CD4-positive, alpha-beta T cell treated with Interleukin-4 for 1 hour (primary cell): ENCODE measurements at places on chromosomes 3 and 15.

DNA sequence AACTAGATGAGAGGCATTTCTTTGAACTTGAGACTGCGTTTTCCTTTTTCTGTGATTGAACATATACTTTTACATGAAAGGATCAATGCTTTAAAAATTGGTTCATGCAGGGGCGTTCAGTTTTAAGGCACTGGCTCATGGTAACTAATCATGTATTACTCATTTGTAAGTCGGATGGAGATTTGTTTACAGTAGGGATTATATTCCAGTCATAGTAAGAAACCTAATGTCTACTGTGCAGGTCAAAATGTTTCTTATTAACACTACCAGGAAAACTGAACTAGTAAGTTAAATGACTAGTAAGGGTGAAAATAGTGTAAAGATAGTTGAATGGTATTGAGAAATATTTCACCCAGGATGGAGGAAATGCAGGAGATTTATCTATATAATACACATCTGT, 258.8 kb upstream of the GBE1 start:
- no peak for DNase-seq

DNA sequence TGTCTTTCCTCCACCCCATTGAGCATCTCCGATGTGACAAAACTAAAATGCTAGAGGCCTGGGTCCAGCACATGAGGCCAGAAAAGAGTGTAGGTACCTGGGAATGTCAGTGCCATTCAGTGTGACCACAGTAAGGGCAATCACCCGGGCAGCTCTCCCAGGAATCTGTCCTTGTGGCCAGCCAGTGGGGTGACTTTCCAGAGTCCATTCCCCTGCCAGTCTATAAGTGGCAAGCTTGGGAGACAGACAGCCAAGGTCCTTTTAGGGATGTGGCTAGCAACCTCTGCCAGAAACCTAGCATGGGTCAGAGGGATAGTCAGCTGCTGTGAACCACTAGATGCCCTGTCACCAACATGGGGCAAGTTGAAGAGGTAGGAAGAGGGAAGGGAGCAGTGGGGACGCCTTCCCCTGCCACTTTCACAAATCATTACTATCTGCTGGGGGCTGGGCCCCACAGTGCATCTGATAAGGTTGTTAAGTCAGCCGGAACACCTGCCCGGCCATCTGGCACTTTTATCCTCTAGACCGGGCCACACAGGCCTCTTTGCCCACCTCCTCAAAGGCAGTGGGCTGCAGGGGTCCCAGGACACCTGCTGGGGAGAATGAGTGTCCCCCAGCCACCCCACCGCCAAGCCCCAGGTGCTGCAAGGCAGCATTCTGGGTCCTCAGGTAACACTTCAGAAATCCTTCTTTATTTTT, 24.8 kb upstream of the DET1 start:
- DNase-seq, result no peak

GRCh38 chr3:14570089-14570488, 29.9 kb upstream of the GRIP2 start:
- DNase-seq, result no peak

GRCh38 chr3:116002235-116002634, 378.9 kb downstream of the GAP43 start:
- no peak for DNase-seq

GRCh38 chr15:67210555-67211168, 43.8 kb downstream of the AAGAB start:
- no peak for DNase-seq

- DNase-seq, result no peak
Measured at GRCh38 chr3:16861432-16861831, 23.3 kb upstream of the PLCL2 start.

GRCh38 chr3:112871735-112872134, 25.1 kb upstream of the CD200R1L start:
- no peak for DNase-seq

DNA sequence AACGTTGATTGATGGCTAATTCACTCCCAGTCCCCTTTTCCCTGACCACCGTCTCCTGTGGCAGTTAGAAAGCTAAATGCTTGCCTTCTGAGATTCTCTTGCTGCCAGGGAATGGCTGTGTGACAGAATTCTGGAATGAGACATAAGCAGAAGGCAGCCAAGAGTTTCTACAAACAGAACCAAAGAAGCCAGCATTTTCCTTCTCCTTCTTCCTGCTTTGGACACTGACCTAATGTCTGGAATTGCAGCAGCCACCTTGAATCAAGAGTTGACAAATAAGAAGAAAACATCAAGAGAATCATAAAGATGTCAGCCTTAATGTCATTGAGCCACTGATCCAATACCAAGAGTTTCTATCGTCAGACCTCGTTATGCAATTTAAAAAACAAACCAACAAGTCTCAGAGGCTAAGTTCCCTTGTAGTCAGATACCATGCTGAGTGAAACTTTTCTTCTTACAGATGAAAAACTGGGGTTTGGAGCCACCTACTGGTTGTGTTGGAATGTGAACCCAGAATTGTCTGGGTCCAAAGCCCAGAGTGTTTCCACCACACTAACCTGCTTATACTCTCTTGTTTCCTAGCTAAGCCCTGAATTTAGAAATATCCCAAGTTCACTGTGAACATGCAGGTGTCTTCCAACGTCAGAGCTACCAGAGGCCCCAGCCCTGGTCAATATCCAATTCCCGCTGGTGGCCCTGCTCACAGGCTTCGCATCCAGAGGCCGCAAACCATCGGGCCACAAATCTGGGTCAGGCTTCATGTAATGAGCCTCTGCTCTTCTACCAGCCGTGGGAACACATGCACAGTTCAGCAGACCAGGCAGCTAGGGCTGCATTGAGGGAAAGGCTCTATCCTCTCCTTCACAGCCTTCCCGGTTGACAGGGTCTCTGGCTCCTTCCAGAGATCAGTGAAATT, 42.5 kb downstream of the MCF2L2 start:
- peak; percentile 63 for DNase-seq

GRCh38 chr15:38994310-38994709, 429.7 kb upstream of the RASGRP1 start:
- DNase-seq, result no peak

DNA sequence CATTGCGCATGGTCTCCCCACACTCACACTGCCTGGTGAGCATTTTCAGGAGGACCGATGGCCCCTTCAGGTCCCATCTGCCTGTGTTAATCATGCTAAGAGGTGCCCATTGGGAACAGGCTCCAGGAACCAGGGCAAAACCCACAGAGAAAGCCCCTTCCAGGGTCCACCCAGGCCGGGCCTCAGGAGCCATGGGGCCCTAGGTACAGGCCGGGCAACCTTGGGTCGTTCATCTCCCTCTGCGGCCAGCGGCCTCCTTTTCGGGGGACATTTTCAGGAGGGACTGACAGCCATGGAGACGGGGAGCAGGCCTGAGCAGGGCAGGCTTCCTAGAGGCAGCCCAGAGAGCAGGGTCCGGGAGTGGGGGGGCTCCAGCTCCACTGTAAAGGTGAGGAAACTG, 68.0 kb upstream of the TAMM41 start:
- DNase-seq, result no peak

GRCh38 chr3:170802164-170803151, 67.5 kb downstream of the RPL22L1 start:
- no peak for DNase-seq

DNA sequence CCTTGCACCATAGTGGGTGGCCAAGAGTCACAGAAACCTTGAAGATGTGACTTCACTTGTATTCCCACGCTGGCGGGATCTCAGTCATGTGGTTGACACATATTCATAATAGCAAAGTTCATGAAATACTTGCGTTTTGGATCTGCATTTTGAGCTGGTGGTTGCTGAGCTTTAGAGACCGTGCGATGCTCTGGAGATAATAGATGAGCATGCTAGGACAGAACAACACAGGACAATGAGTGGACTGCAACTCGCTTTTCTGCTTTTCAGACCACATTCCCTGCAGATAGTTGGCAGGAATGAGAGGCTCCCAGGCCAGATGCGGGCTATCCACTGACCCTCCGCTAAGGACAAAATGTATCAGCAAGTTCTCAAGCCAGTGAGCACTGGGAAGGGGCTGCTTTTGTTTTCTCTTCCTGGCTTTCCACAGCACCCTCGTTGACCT, 13.8 kb upstream of the STARD5 start:
- DNase-seq, result no peak

- no peak for DNase-seq
Measured at GRCh38 chr15:45612790-45613415, 21.9 kb upstream of the SQOR start.

- peak; percentile 40 for DNase-seq
Measured at GRCh38 chr15:52790169-52790708, at the start of gene ONECUT1. TSS of gene ONECUT1 (minus strand) at chr15:52790336. CDS start at chr15:52789884, 452 bp downstream.

GRCh38 chr3:8218353-8218940, 283.2 kb upstream of the LMCD1 start:
- no peak for DNase-seq

DNA sequence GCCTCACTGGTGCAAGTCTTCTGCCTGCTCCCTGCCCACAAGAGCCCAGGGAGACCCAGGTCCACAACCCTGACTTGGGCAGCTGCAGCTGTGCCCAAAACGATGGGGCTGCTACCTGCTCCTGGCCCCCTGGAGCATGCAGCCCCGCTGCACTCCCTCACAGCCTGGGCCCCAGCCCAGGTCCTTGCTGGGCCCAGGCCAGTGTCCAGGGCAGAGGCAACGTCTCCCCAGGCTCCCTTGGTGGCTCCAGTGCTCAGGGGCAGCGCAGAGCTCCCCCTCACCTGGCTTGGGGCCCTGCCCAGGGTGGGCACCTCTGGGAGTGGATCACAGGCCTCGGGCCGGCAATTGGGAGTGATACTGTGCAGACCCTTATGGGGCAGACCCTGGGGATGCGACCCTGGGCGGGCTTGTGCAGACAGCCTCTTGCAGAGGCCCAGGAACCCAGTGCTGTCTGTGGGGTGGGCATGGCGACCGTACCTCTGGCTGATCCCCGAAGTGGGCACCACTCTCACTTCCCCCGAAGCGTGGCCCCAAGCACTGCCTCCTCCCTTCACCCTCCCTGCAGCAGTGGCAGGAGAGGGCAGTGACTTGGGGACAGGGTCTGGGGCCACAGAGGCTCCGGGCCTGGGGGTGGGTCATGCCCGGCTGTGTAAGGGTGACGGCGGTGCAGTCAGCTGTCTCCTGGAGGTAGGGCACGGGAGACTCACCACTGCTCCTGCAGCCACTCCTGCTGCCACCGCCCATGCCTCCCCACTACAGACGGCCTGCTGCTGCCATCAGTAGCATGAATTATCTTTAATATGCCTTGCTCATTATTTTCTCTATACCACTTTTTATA, 255.9 kb downstream of the DOCK3 start:
- DNase-seq, result no peak

- DNase-seq, result no peak
Measured at GRCh38 chr15:85752124-85752475, 42.6 kb downstream of the KLHL25 start.

DNA sequence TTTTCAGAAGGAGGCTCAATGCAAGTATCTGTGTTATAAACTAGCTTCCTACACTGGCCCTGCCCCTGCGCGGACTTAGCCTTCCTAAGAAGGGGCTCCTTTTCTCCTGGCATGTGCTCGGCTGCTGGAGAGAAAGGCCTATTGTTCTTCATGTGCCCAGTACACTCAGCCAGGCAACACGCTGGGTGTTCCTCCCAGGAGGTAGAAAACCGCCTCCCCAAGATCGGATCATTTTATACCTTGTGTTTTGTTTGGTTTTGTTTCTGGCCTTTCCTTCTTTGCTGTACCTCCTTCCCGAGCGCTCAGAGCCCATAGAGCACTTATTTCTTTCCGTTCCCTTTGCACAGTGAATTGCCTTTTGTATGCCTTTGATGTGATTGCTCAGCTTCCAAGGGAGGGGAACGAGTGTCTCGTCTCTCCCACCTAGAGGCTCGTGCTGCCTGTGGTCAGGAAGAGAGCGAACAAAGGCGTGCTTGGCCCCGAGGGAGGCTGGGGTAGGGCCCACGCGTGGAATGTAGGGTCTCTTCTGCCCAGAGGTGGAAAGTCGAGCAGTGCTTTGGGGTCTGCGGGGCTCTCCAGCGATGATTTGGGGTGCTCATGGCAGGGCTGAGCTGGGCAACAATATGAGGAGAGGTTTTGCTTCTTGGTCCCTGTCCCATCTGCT, 30.0 kb downstream of the CCNL1 start:
- DNase-seq, result peak; percentile 38

GRCh38 chr3:119508172-119508845, 10.0 kb downstream of the TIMMDC1 start:
- DNase-seq, result no peak

DNA sequence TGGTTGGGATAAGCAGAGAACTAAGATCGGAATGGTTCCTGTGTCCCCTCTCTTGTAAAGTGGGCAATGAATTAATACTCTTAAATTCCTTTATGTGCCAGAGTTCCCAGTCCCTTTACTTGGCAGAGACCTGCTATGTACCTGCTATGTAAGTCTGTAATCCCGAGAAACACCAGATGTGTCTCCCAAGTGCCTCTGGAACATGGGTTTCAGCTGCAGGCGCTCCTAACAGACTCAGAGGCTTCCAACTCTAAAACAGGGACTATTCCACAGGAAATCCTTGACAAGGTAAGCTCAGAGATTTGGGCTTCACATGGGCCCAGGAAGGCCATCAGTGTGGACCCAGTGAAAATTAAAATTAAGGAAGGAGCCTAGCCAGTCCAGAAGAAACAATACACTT, 117.7 kb upstream of the PLCL2 start:
- no peak for DNase-seq

DNA sequence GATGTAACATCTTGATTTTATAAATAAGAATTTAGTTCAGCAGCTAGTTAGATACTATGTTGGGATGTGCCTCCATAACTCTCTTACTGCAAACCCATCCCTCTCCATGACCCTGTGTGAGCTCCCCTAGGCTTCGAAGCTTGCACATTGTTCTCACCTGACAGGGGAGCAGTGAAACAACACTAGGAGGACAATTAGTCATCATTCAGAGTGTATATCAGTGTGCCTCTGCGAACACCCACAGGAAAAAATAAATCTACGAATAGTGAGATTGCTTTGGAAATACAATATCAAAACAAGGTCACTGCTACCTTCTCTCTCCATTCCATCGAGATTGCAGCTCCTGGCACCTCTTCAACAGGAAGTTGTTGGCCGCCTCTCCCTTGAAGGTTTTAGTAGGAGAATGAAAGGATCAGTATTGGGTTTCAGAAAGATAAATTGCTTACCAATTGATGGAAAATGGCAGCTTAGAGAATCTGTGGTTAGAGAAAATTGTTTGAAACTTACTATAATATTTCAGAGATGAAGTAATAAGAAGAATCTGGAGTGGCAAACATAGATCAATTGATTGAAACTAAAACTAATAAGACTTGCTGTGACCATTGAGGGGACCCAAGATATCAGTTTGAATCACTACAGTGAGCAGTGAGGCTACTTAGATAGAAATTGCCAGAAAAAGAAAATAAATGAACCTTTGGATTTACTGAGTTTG, 103.2 kb downstream of the CHL1 start:
- no peak for DNase-seq

GRCh38 chr3:170815340-170815739, 54.7 kb downstream of the RPL22L1 start:
- DNase-seq, result no peak

- no peak for DNase-seq
Measured at GRCh38 chr15:49918121-49918520, 200.9 kb downstream of the ATP8B4 start.

DNA sequence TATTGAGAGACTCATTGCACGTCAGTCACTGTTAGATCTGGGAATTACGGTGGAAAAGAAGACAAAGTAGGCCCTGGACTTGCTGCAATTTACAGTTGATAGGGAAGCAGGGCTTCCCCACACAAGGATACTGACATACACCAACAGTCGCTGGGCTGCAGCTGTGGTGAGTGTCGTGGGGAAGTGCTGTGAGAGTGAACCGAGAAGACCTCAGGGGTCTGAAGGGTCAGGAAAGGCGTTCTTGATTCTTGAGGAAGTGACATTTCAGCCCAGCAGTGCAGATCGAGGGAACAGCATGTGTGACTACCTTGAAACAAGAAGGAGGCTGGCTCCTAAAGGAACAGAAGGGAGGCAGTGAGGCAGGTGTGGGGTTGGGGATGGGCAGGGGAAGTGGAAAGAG, 22.5 kb downstream of the MYZAP start:
- DNase-seq, result peak; percentile 13

GRCh38 chr15:70376929-70377691, 279.4 kb upstream of the TLE3 start:
- no peak for DNase-seq
